ENCODE measurements at places on chromosomes 5 and 9.

GRCh38 chr5:147336876-147337275 lies 102.0 kb downstream of the STK32A start:
- DNase-seq: peak; percentile 12

DNA sequence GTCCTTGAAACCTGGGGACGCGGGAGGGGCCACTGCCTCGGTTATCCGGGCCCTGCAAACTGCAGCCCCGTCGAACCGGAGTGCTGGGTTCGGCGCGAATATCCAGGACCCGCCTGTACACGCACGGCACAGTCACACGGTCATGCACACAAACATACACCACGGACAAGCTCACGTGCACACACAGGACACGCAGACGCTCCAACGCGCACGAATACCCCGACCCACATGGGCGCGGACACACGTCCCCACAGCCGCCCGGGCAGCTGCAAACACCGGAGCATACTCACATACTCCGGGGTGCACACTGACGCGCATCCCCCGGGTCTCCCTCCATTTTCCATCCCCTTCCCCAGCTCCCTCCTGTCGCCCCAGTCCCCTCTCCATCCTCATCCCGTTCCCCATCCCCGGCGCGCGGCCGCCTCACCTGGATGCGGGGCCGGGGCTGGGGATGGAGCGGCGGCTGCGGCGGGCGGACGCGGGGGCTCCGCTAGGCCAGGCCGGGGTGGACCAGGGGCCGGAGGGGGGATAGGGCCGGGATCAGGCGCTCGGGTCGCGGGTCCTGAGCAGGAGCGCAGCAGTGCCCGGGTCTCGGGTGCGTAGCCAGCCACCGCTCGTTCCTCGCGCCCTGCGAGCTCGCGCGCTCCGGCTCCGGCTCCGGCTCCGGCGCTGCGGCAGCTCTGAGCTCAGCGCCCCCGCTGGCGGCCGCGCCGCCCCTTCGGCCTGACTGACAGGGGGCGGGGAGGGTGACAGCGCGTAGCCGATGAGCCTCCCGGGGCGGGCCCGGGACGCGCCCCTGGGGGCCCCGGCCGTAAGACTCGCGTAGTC lies at the start of the genes EIF4E1B and SNCB:
Gene EIF4E1B (plus strand): TSS at position 823 of the 828 bp plus-strand sequence. CDS start 12,113 bp downstream, outside the sequence.
Gene SNCB (minus strand): TSS at position 682 of the 828 bp plus-strand sequence. CDS start 880 bp downstream, outside the sequence.
- peak; percentile 80 for DNase-seq

GRCh38 chr5:81749561-81750307 lies 1.2 kb downstream of the SSBP2 start:
- peak; percentile 70 for DNase-seq

DNA sequence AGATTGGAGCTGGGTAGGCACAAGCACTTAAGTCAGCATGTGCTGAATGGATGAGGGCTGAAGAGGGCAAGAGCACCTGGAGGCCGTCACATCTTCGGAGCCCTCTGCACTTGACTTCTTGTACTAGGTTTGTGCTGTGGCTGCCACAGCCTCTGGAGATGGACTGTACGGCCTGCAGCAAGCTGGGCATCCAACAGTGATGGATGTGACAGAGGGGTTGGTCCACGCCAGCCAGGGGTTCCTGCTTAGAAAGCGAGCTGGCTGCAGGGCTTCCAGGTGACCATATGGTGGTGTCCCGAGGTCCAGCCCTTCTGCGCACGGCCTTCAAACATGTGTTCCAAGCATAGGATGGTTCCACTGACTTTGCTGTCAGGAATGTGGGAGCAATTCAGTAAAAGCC lies 65.1 kb upstream of the PHYKPL start:
- no peak for DNase-seq

DNA sequence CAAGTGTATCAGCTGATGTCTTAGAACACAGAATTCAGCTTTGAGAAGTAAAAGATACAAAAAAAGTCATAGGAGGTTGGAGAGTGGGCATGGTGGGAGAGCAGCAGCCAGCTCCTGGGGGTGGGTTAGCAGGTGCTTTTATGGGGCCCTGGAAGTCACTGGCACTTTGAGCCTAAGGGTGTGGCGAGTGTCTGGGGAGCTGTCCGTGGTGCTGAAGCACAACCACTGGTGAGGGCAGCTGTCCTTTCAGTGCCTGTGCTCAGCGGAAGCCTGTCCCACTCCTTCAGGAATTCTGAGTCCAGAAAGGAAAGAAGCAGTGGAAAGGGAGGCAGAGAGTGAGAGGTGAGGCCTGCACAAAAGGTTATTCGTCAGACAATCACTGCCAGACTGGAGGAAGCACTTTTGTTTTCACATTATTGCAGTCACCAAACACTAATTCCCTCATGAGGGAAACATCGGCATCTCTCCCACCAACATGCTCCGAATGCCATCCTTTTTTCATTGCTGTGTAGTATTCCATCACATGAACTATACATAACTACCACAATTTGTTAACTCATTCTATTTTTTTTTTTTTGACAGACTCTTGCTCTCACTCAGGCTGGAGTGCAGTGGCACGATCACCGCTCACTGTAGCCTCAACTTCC lies 59.4 kb upstream of the RAPGEF1 start:
- DNase-seq: peak; percentile 83

GRCh38 chr5:530001-530955 lies 6.0 kb upstream of the SLC9A3 start:
- no peak for DNase-seq

- DNase-seq: no peak
Observed at GRCh38 chr5:37664551-37664950, 175.3 kb downstream of the GDNF start.

DNA sequence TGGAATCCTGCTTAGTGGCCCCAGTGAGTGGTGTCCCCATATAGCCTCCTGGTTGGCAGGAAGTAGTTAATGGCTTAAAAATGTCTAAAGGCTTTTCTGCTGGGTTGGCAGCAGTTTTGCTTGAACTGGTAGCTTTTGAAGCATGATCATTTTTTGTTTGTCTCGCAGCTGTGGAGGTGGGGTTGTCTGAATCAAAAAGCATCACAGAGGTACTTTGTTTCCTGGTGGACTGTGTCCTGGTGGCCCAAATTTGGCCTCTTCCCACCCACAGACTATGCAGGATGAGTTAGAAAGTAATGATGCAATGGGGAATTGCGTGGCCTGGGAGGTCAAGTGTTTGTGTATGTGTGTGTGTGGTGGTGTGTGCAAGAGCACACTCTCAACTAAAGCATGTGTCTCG lies 322.7 kb downstream of the ARHGEF28 start:
- no peak for DNase-seq

DNA sequence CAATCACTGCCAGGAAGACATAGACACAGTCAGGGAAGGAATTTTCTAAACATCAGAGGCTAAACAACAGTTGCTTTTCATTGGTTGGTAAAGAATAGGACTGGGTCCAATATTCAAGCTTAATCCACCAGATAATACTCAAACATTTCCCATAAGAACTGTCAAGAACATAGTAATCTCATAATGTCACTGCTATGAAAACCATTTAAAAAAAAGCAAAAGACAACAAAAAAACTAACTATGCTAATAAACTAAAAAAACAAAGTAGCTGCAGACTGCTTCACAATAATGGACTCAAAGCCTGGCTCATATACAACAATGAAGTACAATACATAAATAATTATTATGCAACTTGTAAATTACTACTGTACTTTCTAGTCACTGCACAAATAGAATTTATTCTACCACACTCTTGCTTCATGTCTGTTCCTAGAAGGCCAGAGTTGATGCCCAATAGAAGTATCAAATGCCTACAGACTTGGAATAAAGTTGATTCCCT lies 148.7 kb downstream of the MLLT3 start:
- no peak for DNase-seq

GRCh38 chr9:37197158-37198038 lies 77.0 kb downstream of the ZCCHC7 start:
- DNase-seq: peak; percentile 67

Measured in eye (tissue), 1 donor.